ENCODE measurements at places on chromosomes 2 and 18. TPM values are rescaled to one million over a fixed set of nuclear protein-coding genes. Genes with fewer than 3 reads are reported as not detected.

DNA sequence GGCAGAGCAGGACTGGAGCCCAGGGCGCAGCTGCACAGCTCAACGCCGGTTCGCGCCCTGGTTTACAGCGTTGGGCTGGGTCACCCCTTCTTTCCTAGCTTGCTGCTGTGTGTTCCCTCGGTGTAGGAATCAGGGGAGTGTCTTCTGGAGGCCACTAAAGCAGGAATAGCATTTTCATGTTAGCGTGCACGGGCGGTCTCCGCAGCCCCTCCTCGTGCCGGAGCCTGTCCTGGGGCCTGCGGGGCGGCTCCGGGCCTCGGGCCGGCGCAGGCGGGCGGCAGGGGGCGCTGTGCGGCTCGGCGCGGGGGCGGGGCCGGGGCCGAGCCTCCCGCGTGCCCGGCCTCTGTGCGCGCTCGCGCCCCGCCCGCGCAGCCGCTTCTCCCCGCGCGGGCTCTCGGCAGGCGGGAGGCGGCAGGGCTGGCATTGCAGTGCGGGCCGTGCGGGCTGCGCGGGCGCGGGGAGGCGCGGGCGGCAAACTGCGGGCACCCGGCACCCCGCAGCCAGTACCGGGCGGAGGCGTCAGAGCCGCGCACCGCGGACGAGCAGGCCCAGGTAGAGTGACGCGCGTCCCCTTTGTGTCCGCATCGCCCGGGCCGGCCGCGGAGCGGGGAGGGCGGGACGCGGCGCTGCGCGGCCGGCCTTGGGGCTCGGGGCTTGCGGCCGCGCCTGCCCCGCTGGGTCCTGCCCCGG, at the start of gene RNF144A:
RNF144A (plus strand) TSS at position 342 of the 690 bp plus-strand sequence. CDS start 79,515 bp downstream, outside the sequence.
- no peaks in the 10 kb centered on the region for H3K36me3 ChIP-seq
- no peaks in the 10 kb centered on the region for H3K4me1 ChIP-seq
- no peak within 1 kb of the TSS for H3K27ac ChIP-seq
- peak; percentile 76 for DNase-seq

DNA sequence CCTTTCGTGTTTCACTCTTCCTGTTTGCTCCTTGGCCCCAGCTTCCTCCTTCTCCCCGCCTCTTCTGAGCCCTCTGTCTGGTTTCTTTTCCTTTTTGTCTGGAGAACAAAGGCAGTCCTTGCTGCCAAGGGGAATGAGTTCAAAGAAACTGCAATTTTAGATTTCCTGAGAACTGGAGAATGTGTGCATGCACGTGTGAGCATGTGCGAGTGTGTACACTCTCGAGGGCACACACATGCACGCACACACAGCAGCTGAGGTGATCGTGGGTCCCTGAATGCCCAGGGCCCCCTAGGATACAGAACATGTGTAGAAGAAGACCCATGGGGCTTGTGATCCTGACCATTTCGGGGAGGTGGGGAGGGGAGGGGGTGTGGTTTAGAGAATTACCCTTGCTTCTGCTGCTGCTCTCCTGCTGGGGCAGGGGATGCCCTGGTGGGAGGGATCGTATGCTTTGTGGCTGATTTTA, 151.8 kb downstream of the DYSF start:
- no peaks in the 10 kb centered on the region for H3K27me3 ChIP-seq
- no peaks in the 10 kb centered on the region for H3K4me1 ChIP-seq
- DNase-seq, result peak; percentile 22

DNA sequence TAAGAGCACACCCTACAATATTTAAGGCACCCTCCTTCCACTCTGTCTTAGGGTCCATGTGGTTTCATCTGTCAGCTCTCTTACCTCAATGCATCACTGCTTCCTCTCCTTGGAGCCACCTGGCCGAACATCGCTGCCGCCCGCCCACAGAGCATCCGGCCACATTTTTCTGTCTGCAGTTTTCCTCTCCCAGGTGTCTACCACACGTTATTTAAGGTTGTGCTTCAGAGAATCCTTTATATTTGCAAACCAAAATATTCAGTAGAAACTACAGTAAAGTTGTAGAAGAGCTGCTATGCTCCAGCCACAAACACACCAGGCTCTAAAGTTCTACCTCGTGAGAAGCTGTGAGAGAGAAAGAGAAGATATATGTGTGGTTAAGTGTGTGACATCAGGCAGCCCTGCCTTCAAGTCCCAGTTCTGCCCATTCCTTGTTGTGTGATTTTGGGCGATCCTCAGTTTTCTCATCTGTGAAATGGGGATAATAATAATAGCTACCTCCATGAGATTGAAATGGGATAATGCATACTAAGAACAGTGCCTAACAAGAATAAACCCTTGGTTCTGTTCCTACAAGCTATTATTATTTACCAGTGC, 4.9 kb upstream of the STK17B start:
- peaks cover 7% of the 10 kb centered on the region for H3K4me1 ChIP-seq
- H3K4me3 ChIP-seq, result no peak overlapping the region
- no peak overlapping the region for H3K27ac ChIP-seq

The CFAP65 gene
- total RNA-seq, result 0.34 TPM

DNA sequence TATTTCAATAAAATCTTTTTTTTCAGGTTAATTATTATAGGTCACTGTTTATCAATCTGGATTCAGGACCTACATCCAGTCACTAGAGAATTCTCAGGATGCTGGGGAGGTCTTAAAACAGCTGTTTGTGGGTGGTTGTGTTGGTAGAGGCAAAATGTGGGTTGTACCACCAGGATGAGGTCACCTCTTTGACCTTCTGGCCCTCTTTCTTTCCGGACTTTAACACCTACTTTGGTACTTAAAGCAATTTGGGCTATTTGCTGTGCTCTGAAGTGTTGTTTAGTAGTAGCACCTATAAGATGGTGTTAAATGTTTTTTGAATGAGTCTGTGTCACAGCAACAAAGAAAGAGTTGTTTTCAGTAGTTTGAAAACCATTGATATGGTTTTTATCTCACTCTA, 14.6 kb downstream of the EML4 start:
- no peak for DNase-seq
- H3K36me3 ChIP-seq, result peaks cover 1% of the 10 kb centered on the region
- no peaks in the 10 kb centered on the region for H3K27me3 ChIP-seq
- H3K27ac ChIP-seq, result no peak overlapping the region

GRCh38 chr18:77114415-77115191, 18.0 kb downstream of the MBP start:
- no peaks in the 10 kb centered on the region for H3K27me3 ChIP-seq
- peaks cover 15% of the 10 kb centered on the region for H3K4me1 ChIP-seq
- DNase-seq, result peak; percentile 62
- H3K36me3 ChIP-seq, result no peaks in the 10 kb centered on the region

DNA sequence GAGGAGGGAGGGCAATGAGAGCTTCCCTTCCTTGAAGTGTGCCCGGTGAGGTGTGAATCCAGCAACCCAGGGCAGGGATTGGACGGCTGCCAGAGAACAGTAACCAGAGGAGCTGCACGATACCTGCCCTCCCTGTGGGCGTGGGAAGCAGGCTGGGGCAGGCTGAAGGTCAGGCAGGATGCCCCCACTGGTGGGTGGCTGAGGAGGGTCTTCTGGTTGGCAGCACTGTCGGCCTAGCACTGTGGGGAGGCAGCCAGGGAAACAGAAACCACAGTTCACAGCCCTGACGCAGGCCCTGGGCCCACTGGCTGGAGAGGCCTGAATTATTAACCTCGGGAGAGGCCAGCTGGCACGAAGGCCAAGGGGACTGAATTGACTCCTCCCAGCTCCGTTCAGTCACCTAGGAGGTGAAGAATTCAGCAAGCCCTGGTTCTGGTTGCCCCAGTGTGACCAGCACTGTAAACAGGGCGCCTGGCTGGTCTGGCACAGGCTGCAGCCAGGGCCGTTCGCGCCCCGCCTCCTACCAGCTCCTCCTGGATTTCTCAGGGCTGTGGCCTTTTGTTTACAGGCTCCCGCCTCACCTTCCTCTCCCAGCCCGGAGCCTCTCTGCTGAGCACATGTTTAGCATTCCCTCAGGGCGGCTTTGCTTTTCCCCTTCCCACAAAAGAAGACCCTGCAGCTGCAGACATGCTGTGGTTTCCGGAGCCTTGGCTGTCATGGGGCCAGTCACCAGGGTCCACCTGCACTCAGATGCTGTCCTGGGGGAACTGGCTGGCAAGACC, 97.8 kb downstream of the B3GNT2 start:
- H3K4me1 ChIP-seq, result peaks cover 34% of the 10 kb centered on the region
- DNase-seq, result peak; percentile 51
- peak overlapping the region; percentile 78 for H3K27ac ChIP-seq
- no peaks in the 10 kb centered on the region for H3K36me3 ChIP-seq
- H3K27me3 ChIP-seq, result no peaks in the 10 kb centered on the region
- H3K4me3 ChIP-seq, result no peak overlapping the region

DNA sequence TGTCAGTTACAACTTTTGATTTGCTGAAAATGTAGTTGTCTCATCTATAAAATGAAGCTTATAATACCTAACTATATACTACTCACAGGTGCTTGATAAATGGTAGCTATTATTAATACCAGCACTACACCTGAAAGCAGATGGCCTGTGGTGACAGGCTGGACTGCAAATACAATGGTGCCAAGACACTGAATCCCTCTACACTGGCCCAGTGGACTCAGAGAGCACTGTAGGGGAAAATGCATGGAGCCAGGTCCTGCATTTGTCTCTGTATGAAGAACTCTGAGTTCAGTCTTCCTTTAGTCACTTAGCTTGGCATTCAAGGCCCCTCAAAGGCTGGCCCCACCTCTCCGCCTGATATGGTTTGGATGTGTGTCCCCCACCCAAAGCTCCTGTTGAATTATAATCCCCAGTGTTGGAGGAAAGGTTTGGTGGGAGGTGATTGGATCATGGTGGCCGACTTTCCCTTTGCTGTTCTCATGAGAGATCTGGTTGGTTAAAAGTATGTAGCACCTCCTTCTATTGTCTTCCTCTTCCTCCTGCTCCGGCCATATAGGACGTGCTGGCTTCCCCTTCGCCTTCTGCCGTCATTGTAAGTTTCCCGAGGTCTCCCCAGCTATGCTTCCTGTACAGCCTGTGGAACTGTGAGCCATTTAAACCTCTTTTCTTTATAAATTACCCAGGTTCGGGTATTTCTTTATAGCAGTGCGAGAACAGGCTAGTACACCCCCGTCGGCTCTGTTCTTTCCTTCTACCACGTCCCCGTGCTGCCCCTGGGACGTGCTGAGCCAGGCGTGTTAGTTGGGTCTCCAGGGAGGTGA, 11.1 kb upstream of the NTSR2 start:
- no peak overlapping the region for H3K27ac ChIP-seq
- no peaks in the 10 kb centered on the region for H3K36me3 ChIP-seq
- H3K27me3 ChIP-seq, result no peaks in the 10 kb centered on the region

- H3K4me3 ChIP-seq, result peak overlapping the region; percentile 58
- H3K27ac ChIP-seq, result peak overlapping the region; percentile 58
- H3K27me3 ChIP-seq, result no peaks in the 10 kb centered on the region
- DNase-seq, result no peak
These were observed 669 bp downstream of the LNPK start for GRCh38 chr2:176001281-176001915.

DNA sequence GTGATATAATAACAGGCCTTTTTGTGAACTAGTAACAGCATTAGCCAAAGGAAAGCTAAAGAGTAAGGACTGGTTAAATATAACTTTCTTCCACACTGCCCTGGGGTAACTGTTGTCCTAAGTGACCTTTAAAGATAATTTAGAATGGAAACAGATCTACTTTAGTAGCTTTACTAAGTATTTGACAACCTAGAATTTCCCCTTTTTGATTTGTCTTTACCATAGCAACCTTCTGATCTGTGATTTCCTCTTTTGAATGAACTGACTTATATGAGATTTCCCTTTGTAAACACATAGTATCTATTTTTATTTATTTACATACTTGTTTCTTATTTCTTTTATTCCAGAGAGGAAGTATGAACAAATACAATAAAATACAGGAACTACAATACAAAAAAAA, 10.5 kb upstream of the KLF7 start:
- no peak overlapping the region for H3K27ac ChIP-seq
- H3K36me3 ChIP-seq, result no peaks in the 10 kb centered on the region
- no peaks in the 10 kb centered on the region for H3K4me1 ChIP-seq
- no peaks in the 10 kb centered on the region for H3K27me3 ChIP-seq
- H3K4me3 ChIP-seq, result no peak overlapping the region

DNA sequence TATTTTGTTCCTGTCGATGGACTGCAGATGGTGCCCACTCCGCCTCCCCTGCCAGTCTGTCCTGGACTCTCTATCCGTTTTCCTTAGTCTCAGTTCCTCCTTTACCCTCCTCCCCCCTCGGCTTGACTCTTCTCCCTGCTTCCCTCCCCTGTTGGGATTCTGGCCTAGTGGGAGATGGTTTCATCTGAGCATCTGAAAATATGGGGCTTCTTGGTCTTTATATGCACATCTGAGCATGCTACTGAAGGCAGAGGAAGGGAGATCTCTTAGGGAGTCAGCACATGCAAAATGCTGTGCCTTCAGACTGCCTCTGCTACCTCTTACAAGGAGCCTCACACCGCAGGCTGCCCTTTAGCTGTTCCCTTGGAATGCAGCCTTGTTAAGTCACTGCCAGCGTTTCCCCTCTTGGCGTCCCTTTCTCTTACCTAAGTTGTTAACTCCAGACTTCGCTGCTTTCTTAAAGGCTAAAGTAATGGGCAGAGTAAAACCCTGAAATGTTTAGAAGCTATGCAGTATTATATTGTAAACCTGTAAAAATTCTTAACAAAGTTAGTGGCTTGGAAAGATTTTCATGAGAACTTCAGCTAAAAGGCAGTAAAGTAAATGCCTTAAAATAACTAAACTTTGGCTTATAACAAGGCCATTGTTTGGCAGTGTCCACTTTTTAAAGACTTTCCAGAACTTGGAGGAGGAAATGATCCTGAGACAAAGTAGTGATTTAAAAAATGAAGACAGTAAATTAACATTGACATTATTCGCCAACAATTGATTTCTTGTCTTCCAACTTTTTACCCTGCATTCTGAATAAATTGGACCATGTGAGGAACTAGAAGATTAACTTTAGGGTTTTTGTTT, 49.8 kb downstream of the LDLRAD4 start:
- no peaks in the 10 kb centered on the region for H3K36me3 ChIP-seq
- H3K27ac ChIP-seq, result no peak overlapping the region
- no peak overlapping the region for H3K4me3 ChIP-seq
- no peaks in the 10 kb centered on the region for H3K27me3 ChIP-seq
- no peak for DNase-seq

The SLC14A1 gene
- not detected for total RNA-seq

GRCh38 chr18:60149316-60149715, 223.3 kb downstream of the MC4R start:
- no peak for DNase-seq
- no peaks in the 10 kb centered on the region for H3K36me3 ChIP-seq
- no peak overlapping the region for H3K4me3 ChIP-seq
- H3K27ac ChIP-seq, result no peak overlapping the region

The FAM98A gene
- 53.9 TPM for total RNA-seq

The RAX gene
- not detected for total RNA-seq
